Erythroblast (primary cell): ENCODE measurements at places on chromosomes 1 and 21.

GRCh38 chr21:42437786-42438185, 34.1 kb downstream of the UBASH3A start:
- no peak for DNase-seq

GRCh38 chr1:110570901-110571300, 35.3 kb downstream of the KCNA2 start:
- DNase-seq, result no peak

- DNase-seq, result no peak
Observed at GRCh38 chr1:179253286-179253972, 24.0 kb upstream of the ABL2 start.

DNA sequence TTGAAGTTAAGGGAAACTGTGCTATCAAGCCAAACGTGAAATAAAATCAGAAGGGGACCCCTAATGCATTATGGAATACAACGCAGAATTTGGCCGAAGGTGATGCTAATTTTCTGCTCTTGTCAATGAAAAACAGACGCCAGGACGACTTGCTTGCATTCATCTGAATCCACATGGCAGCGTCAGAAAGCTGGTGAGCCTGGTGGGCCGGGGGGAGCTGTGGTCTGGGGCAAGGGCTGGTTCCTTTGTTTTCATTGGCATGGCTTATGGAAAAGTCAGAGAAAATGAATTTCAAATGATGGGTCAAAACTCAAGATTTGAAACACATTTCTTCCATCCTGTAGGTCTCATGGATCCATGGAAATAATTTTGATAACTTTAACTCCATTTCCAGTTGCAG, 86.4 kb upstream of the RUNX1 start:
- no peak for DNase-seq

- DNase-seq, result no peak
Observed at GRCh38 chr1:211619033-211619996, 40.4 kb upstream of the SLC30A1 start.

- no peak for DNase-seq
Observed at GRCh38 chr1:118381197-118381869, 196.3 kb upstream of the SPAG17 start.

- no peak for DNase-seq
Observed at GRCh38 chr1:170192546-170192945, 46.8 kb downstream of the NTMT2 start.

DNA sequence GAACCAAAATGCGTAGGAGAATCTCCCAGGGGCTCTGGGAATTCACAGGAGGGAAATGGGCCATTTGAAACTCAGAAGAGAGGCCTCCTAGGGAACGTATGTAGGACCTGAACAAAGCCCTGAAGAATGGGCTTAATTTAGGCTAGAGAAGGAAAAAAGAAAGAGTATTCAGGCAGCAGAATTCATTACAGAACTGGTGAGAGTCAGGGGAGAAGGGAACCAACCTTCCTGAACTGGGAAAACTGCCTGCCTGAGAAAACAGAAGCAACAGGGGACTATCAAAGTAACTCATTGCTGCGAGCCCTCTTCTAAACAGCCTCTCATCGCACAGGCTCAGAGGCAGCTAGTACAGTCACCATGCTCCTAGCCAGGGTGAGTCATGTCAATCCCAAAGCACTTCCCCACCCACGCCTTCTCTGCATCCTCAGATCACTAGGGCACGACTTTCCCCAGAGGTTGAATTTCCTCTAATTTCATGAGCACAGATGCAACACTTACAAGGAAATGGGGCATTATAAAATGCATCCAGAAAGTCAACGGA, 98.1 kb downstream of the ADSS2 start:
- peak; percentile 4 for DNase-seq

DNA sequence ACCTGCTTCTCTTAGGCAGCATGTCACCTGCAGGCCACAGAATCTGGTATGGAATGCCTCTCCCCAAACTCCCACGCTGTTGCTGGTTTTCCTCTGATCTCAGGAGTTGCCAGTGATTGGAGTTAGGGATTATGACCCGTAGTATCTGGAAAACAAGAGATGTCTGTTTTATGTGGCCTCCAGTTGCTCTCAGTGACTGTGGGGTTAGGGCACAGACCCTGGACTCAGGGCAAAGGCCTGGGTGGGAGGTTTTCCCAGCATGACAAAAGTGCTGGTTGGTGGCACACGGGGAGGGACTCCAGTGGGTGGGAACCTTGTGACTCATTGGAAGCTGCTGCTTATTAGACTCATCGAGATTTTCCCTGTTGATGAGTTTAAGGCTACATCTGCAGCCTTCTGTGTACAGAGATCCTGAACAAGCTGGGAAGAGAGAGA, at the start of gene NR1I3:
NR1I3 (minus strand) TSS at position 165 of the 435 bp plus-strand sequence. CDS start 1,638 bp downstream, outside the sequence.
- no peak for DNase-seq

DNA sequence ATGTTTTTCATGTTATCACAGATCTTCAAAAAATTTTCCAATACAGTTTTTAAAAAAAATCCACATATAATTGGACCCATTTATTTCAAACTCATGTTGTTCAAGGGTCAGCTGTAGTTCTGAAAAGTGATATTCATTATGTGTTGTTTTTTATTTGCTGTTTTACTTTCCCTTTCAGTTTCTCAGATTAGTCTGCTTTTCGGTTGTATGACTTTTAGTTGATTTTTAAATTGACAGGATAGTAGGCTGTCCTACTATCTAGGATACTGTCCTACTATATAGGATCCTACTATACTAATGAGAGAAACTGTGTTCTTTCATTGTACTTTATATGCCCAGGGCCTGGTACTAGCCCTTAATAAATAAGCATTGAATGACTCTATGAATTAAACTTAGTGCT, 33.6 kb upstream of the GPR52 start:
- no peak for DNase-seq

GRCh38 chr1:221429264-221429663, 312.6 kb downstream of the DUSP10 start:
- DNase-seq, result no peak

DNA sequence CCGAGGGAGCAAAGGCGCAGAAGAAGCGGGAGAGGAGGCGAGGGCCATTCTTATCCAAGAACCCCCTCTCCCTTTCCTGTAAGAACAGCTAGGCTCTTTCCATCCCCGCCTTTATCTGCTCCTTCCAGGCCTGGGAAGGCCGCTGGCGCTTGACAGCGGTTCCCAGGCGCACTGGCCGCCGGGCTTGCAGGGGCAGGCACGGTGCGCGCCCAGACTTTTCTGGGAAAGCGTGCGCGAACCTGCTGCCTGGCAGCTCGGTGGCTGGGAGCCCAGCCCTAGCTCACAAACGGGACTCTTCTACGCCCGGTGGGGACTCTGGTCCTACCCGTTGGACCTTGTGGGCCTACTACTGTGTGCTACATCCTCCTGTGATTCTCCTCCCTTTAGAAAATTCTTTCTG, 8.8 kb upstream of the IFNLR1 start:
- no peak for DNase-seq

DNA sequence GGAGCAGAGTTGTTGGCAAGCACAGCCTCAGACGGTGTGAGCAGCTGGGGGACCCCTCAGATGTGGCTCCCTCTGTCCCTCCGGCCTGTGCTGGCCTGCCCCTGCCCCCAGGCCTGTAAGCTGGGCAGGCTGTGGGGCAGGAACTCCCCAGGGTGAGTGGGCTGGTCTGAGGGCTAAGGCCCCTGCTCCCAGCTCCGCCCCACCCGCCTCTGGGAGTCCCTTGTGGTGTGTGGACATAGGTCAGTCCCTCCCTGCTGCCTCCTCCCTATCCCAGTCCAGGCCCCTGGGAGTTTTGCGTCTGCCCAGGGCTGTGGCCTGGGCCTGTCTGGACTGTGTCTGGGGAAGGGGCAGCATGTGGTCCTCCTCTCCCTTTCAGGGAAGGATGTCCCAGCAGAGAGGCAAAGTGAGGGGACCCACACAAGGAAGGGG, 3.6 kb upstream of the VWA1 start:
- DNase-seq, result no peak

- DNase-seq, result no peak
Observed at GRCh38 chr1:76136894-76137293, 62.3 kb downstream of the ST6GALNAC3 start.

DNA sequence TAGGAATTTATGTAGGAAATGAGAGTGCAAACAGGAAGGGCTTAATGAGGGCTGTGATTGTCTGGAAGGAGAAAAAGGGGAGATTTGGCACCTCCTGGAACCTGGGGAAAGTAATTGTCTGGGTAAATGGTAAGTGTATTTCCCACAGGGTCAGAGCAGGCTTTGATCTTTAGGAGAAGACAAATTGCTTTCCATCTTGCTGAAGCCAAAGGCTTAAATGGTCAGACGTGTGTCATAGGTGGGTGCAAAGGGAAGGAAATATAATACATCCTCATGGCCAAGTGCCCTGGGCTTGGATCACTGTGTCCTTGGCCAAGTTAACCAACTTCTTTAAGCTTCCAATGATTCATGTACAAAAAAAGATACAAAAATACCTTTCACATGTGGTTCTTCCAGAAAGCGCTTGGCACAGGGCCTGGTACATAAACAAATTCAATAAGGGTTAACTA, 1.3 kb upstream of the DUSP23 start:
- DNase-seq, result no peak
